D721Med (cell line): ENCODE measurements at places on chromosomes 3 and 15.

DNA sequence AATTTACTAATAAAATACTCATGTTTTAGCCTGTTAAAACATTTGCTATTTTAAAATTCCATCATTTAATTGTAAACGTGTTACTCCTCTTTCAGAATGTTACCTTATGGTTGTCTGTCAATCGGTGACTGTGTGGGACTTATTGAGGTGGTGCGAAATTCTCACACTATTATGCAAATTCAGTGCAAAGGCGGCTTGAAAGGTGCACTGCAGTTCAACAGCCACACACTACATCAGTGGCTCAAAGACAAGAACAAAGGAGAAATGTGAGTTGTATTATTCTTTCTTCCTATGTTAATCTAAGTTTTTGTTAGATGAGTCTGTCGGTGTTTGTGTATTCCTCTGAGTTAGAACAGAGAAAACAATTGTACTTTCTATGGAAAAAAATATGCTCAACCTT is 21.7 kb downstream of the KCNMB3 start:
- no peak for DNase-seq

DNA sequence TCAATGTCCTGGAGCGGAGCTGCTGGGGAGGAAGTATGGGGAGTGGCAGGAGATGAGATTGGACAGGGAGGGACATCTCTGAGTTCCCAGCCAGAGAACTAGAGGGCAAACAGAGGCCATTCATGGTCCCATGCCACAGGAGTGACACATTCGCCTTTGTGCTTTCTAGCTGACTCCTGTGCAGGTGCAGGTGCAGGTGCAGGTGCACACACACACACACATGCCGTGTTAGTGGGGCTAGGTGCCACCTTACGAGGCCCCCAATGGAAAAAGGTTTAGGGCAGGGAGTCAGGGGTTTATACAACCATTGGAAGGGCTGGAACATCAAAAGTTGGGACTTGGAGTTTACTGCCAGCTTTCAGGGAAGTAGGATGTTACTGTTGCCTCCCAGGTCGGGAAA is 52.0 kb downstream of the TPRA1 start:
- DNase-seq, result no peak

- DNase-seq, result peak; percentile 38
These were observed 4.6 kb upstream of the EPB42 start for GRCh38 chr15:43225201-43225949.

DNA sequence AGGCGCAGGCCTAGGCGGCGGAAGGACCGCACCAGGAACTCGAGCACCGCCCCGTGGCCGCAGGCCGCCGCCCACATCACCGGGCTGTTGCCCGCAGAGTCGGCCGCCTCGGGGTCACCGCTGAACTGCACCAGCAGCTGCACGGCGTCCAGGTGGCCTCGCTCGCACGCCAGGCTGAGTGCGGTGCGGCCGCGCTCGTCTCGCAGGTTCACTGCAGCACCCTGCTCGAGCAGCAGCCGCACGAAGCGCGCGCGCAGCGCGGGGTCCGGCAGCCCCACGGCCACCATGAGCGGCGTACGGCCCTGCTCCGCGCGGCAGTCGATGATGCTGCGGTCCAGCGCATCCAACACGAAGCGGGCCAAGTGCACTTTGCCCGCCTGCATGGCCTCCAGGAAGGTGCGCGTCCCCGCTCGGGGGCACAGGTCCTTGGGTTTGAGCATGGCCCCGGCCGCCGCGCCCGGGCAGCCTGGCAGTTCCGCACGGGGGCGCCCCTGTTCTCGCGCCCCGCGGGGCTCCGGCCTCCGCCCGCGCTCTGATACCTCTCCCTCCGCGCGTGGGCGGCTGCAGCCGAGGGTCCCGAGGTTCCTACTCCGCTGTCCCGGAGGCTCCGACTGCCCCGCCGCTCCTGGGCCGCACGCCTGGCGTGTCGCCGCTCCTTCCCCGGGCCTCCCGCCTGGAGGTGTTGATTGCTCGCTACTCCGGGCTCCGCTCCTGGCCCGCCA is 556 bp downstream of the ANKRD63 start:
- DNase-seq, result peak; percentile 74

DNA sequence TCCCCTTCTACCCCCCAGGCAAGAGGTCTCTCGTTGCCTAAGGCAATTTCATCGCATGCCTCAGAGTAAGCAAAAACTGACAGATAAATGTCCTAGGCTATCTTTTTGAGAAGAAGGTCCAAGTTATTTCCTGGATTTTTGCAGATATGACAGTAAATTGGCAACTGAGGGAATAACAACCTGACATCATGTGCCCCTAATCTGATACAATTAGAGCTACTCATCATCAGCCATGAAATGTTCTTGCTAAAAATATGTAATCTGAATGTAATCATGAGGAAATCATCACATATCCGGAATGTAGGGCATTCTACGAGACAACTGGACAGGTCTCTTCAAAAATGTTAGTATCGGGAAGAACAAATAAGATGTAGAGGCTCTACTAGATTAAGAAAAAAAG is 44.1 kb downstream of the TNIK start:
- no peak for DNase-seq

DNA sequence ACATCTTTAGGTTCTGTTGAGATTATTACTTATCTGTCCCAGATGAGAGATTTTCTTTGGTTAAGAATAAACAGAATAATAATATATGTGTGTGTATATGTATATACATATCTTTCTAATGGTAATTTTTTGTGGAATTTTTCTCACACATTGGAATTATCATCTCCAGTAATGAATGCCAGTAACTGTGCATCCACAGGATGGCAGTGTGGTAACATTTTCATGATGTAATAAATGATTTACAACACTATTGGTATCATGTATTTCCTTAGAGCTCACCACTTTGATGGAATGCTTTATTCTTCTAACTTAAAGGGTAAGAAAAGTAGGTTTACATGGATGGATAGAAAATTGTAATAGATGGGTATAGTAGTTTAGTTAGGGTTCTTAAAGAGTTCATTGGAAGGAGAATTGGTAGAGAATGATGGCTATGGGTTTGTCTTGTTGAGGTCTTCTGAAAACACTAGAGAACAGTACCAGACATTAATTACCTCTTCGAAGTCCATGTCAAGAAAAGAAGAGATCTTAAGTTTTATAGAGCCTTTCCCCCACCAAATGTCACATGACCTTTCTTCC is 78.1 kb downstream of the STT3B start:
- no peak for DNase-seq

- DNase-seq, result no peak
These were observed 12.9 kb downstream of the SPINT1 start for GRCh38 chr15:40856746-40857145.

GRCh38 chr15:47041301-47041700 is 676.0 kb upstream of the SEMA6D start:
- DNase-seq, result no peak

DNA sequence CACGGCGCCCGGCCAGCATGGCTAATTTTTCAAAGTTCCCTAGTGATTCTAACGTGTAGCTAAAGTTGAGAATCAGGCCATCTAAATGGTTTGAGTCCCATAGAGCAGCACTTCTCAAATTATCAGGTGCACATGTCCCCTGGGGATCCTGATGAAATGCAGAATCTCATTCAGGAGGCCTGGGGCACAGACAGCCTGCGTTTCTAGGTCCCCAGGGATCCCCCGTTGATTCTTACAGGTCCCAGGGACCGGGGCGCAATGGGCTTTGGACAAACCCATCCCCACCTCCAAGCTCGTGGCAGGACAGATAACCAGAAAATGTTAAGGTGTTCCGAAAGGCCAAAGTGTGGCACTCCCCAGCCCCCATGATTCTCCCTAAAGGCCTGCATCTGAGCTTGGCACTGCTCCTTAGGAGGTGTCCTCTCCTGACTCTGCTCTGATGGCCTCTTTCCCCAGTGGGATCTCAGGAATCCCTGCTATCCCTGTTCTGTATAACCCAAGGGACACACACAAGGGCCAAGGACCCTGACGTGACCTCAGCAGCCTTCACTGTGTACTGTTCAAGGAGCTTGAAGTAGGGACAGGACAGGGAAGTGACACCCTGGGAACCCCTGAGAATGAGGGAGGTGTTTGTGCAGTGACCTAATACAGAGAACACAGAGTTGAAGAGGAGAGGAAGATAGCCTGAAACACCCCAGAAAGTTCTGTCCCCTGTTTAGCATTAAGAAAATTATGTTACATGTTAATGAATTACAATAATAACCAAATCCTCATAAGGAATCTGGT is 8.0 kb downstream of the LRRK1 start:
- no peak for DNase-seq

GRCh38 chr15:63985221-63986184 is 60.8 kb downstream of the DAPK2 start:
- no peak for DNase-seq
